ENCODE measurements at places on chromosomes 4 and X.

- no peaks in the 10 kb centered on the region for H3K27me3 ChIP-seq
- H3K27ac ChIP-seq: peak overlapping the region; percentile 38
- DNase-seq: no peak
- H3K4me1 ChIP-seq: peaks cover 46% of the 10 kb centered on the region
Measured at GRCh38 chr4:6926681-6927478, 17.3 kb downstream of the TBC1D14 start.

DNA sequence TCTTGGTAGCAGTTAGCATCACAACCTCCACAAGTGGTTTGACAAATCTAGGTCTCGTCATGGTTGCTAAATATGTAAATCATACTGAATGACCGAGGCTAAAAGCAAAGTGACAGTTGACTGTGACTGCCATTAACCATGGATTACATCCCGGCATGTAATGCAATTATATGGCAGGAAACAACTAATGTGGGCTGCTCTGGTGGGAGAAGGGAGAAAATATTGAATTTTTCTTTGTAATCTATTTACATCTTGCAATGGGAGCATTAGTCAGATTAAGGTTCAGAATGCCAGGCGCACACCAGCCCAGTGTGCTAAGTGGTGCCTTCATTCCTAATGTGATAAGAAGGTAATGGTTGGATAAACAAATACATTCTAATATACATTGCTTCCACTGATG, 35.8 kb downstream of the UNC5C start:
- H3K27me3 ChIP-seq: no peaks in the 10 kb centered on the region
- no peak overlapping the region for H3K4me3 ChIP-seq
- H3K36me3 ChIP-seq: no peaks in the 10 kb centered on the region
- H3K4me1 ChIP-seq: peaks cover 22% of the 10 kb centered on the region
- H3K27ac ChIP-seq: no peak overlapping the region

DNA sequence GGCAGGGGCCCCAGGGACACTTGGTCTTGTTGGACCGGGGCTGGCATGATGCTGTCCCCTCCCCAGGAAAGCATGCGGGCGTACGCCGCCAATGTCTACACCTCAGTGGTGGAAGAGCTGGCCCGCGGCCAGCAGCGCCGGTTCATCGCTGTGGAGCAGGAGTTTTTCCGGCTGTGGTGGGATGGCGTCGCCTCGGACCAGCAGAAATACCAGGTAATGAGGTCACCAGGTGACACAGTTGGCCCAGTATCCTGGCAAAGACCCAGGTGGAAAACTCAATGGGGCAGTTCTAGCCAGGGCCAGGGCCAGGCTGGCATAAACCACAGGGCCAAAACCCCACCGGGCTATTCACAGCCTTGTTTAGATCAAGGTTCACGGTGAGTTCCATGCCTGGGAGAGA, 1.5 kb downstream of the MAN2B2 start:
- DNase-seq: no peak
- H3K27me3 ChIP-seq: peaks cover 20% of the 10 kb centered on the region
- peaks cover 16% of the 10 kb centered on the region for H3K36me3 ChIP-seq
- H3K4me1 ChIP-seq: no peaks in the 10 kb centered on the region
- H3K4me3 ChIP-seq: peak overlapping the region; percentile 73
- no peak overlapping the region for H3K27ac ChIP-seq

- peaks cover 3% of the 10 kb centered on the region for H3K27me3 ChIP-seq
- H3K27ac ChIP-seq: no peak overlapping the region
- H3K4me1 ChIP-seq: no peaks in the 10 kb centered on the region
- H3K36me3 ChIP-seq: no peaks in the 10 kb centered on the region
Measured at GRCh38 chrX:99933865-99934264, 476.2 kb downstream of the PCDH19 start.

DNA sequence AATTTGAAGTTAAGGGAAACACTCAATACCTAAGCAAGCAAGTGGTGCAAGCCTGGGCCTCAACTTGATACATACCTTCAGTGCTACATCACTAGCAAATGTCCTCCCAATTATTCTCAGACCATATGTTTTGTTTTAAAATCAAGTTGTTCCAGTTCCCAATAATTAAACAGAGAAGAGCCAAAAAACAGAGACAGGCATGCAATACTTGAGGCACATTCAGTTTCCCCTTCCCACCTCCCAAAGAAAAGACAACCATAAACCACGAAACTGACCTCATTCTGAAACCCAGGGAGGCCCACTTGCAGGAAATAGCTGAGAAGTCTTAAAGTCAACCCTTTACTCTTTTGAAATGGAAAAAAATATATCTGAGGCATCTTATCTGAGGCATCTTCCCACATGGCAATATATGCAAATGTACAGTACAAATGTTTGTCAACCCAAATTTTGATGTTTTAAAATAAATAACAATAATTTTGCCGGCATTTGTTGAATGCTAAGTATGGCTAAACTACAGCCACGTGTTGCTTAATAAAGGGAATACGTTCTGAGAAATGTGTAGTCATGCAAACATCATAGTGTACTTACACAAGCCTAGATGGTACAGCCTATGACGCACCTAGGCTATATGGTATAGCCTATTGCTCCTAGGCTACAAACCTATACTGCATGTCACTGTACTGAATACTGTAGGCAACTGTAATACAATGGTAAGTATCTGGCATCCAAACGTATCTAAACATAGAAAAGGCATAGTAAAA, 147.5 kb downstream of the TSPAN5 start:
- H3K27ac ChIP-seq: no peak overlapping the region
- no peak overlapping the region for H3K4me3 ChIP-seq
- H3K4me1 ChIP-seq: peaks cover 74% of the 10 kb centered on the region
- H3K36me3 ChIP-seq: no peaks in the 10 kb centered on the region
- no peaks in the 10 kb centered on the region for H3K27me3 ChIP-seq
- no peak for DNase-seq

DNA sequence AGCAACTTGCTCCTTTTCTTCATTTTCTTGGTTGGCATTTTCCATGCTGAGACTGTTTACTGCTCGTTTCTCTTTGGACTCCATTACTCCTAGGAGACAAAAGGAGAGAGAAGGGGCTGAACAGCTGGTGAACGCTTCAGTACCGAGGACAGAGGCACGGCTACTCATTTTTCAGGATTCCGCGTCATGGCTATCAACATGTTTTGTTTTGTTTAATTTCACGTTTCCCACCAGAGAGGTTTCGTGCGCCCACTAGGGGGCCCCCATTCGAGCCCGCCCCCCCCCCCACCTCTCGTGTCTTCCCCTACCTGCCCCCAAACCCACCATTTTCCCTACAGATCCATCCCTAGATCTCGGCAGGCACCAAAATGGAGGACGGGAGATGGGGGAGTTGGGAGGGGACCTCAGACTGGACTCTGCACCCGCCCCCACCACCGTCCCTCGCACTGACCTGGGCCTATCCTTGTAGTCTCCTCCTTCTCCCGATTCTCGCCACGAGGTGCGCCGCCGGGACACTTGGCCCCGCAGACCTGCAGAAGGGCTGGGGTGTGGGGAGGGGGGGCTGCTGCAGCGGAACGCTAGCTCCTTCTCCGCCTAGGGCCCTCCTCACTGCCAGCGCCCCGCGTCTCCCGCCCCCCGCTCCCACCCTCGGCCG, 653 bp downstream of the BEX1 start:
- DNase-seq: peak; percentile 37
- H3K27me3 ChIP-seq: peaks cover 5% of the 10 kb centered on the region
- H3K4me3 ChIP-seq: peak overlapping the region; percentile 82
- peaks cover 6% of the 10 kb centered on the region for H3K4me1 ChIP-seq
- H3K27ac ChIP-seq: no peak overlapping the region
- peaks cover 6% of the 10 kb centered on the region for H3K36me3 ChIP-seq

- H3K27ac ChIP-seq: no peak overlapping the region
- no peaks in the 10 kb centered on the region for H3K36me3 ChIP-seq
- H3K27me3 ChIP-seq: no peaks in the 10 kb centered on the region
- H3K4me3 ChIP-seq: no peak overlapping the region
- no peaks in the 10 kb centered on the region for H3K4me1 ChIP-seq
Measured at GRCh38 chr4:73725510-73725909, 14.9 kb upstream of the CXCL8 start.

DNA sequence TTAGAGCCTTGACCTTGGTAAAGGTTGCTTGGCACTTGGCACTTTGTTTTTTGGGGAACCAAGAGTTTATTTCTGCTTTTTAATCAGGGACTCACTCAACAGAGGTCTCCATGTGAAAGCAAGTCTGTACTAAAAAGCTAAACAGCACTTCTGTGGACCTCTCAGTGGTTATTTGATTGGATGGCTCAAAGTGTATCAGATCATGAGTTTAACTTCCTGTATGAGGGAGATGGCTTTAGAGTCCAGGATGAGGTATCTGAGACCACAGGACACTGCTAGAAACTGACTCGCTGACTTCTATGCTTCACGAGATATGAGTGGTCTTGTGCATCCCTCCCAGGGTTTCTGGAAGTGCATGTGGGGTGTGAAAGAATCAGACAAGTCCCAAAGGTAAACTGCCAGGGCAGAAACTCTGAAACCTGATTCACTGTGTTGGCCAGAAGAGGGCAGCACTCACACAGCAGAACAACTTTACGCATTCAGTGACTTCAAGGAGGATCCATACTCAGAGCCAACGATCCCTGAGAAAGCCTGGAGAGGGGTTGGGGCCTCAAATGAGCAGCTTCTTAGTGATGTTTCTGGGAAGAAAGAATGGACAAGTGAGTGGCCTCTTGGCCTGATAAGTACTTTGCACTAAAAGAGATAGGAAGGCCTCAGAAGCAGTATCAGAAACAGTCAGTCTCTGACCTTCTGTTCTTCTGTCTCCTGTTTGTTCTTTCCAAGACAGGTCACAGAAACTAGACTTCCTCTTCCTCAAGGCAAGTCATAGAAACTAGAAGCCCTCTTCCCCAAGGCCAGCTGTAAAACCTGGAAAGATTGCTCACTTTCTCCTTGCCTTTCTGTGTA, 220.3 kb upstream of the CXCL13 start:
- peak; percentile 69 for DNase-seq
- H3K36me3 ChIP-seq: no peaks in the 10 kb centered on the region

- H3K27me3 ChIP-seq: no peaks in the 10 kb centered on the region
- H3K36me3 ChIP-seq: no peaks in the 10 kb centered on the region
Measured at GRCh38 chr4:79620617-79621016, 212.6 kb upstream of the GK2 start.

Measured in neural crest cell (in vitro differentiated cells).